ENCODE measurements at places on chromosomes 5 and 9.

- no peak for DNase-seq
Observed at GRCh38 chr9:86665416-86665815, 281.9 kb downstream of the GAS1 start.

GRCh38 chr5:31753700-31754357 is 114.9 kb downstream of the PDZD2 start:
- DNase-seq: no peak

DNA sequence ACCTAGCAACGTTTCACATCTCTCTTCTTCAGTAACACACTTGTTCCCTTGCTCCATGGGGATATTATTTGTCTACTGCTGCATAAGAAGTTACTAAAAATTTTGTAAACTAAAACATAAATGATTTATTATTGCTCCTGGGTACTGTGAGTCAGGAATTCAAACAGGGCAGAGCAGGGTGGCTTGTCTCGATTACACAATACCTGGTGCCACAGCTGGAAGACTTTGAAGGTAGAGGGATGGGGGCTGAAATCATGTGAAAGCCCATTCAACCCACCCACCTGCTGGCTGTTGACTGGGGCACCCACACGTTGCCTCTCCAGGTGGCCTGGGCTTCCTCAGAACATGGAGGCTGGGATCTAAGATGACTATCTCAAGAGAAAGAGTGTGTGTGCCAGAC is 213.2 kb downstream of the ESM1 start:
- DNase-seq: no peak

DNA sequence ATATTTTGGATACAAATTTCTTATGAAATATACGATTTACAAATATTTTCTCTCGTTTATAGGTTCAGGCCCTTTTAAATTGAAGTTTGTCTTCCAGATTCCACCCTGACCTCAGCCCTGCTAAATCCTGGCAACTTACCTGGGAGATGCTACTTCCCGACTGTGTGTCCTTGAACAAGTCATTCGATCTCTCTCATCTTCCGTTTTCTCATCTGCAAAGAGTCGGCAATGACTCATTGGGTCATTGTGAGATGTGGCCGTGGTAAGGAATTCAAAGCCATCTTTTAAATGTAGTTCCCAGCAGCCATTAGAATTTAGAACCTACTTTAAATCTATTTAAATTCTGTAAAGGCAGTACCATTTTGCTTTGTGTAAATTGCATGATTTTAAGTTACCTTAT is 72.5 kb downstream of the LHX2 start:
- no peak for DNase-seq

DNA sequence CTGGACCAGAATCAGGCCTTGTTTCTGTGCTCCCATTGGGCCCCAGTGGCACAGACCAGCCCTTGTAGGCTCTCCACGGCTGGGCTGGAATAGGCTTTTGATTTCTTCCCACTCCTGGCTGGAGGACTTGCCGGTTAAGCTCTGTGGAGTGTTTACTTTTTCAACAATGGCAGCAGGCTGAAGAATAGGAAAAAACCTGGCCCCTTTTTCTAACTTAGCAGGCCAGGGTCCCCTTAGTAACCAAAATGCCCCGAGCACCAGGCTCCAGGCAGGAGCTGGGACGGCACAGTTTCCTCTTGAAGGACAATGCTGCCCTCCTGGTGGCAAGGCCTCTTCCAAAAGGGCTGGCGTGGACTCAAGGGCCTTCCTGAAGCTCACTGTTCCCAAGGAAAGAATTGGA is 230.3 kb downstream of the CRB2 start:
- DNase-seq: no peak

DNA sequence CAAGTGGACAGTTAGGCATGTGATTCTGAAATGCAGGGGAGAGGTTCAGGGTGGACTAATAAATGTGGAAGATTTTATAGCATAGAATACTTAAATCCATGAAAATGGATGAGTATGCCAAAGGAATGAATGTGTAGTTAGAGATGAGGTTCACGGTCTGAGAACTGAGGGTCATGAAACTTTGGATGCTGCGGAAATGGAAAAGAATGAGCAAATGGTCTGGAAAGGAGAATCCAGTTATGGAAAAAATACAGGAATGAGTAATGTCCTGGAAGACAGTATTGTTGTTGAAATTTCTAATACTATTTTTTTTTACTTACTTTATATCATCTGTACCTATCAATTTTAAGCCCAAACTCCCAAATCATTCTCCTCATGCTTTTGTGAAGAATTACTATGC is 2369.4 kb downstream of the MAT2B start:
- DNase-seq: no peak

DNA sequence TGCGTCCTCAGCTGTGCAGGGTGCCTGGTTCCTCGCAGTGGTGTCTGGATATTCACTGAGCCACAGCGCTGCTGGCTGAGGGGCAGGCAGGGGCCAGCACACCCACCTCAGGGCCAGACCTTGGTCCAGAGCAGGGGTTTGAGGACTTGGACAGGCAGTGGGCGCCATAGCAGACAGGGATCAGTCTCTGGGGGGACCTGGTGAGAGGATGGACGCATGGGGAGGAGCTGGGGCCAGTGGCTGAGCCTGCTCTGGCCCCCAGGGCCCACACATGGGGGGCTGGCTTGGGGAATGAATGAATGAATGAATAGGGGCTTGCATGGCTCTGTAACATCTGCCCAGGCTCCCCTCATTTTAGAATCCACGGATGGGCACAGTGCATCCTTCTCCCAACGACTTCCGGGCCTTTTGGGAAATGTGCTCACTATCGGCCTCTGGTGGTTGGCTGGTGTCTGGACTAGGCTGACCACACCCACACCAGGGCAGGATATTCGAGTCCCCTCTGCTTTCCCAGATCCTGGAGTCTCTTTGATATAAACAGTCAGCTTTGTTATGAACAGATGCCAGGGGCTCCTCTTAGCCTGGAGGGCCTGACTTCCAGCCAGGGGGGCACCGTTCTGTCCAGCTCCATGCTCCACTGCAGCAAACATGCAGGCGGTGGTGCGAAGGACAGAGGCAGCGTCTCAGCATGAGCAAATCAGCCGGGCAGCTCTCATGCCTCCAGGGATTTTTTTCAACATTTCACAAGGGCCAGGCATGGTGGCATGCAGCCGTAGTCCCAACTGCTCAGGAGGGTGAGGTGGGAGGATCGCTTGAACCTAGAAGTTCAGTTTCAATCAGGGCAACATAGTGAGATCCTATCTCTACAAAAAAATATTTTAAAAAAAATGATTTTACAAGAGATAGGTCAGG is 62.6 kb downstream of the NEK6 start:
- DNase-seq: peak; percentile 13

DNA sequence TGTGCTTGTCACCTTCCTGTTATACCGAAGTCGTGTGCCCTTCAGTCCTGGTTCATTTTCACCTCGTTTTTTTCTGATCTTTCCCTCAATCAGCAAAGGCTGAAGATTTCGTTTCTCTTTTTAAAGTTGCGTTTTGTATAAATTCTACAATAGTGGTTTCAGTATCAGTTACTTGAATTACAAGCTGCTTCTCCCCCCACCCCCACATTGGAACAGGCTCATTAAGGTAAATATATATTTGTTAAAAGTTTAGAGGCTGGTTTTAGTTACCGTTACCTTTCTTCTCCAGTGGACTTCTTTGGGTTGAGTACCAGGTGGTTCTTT is 881 bp downstream of the SUB1 start:
- no peak for DNase-seq

DNA sequence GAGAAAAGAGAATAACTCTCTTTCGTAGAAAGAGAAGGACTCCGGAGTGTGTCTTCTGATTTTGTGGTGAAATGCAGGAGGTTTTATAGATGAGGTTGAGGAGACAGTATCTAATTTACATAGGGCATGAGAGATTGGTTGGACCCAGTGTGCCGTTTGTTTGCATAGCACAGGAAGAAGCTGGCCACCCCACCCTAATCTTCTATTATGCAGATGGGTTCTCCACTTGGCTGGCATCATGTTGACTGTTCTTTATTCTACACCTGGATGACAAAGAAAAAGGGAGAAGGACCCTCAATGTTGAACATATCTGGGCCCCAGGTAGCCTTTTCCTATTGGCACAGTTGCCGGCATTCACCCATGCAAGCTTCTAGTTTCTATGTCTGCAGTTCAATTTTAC is 23.2 kb upstream of the MINAR2 start:
- DNase-seq: no peak

DNA sequence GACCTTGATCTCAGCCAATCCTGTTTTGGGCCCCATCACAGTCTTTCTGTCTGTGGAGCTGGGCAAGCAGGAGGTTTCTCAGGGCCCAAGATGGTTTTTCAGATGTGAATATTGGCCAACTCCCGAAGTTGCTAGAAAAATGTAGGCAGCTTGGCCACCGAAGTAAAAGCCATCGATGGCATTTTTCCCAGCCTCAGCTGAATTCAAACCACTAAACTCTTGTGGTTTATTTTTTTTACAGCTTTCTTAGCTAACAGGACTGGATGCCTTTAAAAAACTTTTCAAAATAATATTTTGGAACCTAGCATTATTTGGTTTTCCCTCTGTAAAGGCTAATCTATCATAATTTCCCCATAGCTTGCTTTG is 102.5 kb upstream of the ERCC6L2 start:
- no peak for DNase-seq

DNA sequence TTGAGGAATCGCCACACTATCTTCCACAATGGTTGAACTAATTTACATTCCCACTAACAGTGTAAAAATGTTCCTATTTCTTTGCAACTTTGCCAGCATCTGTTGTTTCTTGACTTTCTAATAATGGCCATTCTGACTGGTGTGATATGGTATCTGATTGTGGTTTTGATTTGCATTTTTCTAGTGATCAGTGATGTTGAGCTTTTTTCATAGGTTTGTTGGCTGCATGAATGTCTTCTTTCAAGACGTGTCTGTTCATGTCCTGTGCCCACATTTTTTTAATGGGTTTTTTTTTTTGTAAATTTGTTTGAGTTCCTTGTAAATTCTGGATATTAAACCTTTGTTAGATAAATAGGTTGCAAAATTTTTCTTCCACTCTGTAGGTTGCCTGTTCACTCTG is 615.9 kb downstream of the SEMA5A start:
- DNase-seq: no peak

DNA sequence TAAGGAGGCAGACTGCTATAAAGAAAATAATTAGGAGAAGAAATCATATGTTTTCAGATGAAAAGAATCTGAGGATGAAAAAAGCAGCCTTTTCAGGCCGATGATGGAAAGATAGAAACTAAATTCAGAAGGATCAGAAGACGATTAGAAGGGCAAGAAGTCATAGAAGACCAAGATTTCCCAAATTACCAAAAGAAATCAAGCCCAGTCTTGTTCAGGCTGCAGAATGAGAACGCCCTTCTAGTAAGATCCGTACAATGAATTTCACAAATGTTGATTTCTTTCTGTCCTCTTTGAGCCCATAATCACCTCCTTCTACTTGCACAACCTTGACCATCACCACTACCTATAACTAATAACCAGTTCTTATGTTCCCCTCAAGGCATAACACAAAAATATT is 114.6 kb upstream of the CCDC152 start:
- no peak for DNase-seq

- no peak for DNase-seq
Observed at GRCh38 chr5:94788527-94788926, 170.1 kb downstream of the SLF1 start.

DNA sequence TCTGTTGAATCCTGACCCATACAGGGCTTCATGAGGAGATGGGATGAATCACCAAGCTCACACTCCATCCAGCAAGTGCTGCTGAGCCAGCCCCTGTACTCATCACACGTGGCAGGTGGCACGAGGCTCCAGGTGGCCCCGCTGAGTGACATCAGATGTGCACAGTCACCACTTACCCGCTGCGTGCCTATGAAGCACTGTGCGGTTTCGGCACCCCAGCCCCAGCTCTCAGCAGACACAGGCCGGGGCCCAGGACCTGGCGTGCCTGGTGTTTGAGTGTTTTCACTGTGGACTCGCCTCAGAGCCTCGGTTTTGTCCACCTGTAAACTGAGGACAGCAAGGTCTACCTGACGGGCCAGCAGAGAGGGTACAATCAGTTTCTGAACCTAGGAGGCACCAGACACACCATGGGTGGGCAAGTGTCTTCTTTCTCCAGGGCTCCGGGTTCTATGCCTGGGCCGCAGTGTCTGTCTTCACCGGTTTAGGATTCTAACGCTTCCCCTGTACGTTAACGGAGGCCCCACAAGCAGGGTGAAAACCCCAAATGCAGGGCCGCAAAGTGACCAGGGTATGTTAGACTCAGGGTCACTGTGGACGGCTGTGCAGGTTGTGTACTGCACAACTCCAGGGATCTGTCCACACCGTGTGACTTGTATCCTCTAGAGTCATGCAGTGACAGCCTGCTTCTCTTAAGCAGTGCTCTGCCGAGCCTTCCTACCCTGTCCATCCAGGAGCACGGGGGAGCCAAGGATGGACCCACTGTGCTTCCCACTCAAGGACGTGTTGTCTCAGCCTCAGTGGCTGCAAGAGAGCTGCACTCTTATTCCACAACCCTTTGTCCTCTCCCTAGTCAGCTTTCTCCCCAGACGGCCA is 44.3 kb upstream of the COL5A1 start:
- DNase-seq: no peak

DNA sequence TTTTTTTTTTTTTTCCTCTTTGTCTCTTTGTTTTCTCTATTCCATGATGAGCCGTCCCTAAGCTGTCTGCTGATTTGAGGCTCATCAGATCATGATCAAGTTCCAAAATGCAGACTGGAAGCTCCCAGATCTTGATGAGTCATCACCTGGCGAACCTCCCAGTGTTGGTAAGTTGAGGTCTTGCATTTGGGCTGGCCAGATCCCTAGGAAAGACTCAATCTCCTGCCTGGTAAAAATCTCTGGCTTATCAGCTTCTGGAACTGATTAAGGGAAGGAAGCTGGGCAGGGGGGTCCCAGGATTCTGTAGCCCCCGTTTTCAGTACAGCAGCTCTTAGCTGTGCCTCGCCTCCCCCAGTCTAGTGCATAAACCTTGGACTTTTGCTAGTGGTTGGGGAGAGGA is 69.0 kb downstream of the TSPAN17 start:
- no peak for DNase-seq

DNA sequence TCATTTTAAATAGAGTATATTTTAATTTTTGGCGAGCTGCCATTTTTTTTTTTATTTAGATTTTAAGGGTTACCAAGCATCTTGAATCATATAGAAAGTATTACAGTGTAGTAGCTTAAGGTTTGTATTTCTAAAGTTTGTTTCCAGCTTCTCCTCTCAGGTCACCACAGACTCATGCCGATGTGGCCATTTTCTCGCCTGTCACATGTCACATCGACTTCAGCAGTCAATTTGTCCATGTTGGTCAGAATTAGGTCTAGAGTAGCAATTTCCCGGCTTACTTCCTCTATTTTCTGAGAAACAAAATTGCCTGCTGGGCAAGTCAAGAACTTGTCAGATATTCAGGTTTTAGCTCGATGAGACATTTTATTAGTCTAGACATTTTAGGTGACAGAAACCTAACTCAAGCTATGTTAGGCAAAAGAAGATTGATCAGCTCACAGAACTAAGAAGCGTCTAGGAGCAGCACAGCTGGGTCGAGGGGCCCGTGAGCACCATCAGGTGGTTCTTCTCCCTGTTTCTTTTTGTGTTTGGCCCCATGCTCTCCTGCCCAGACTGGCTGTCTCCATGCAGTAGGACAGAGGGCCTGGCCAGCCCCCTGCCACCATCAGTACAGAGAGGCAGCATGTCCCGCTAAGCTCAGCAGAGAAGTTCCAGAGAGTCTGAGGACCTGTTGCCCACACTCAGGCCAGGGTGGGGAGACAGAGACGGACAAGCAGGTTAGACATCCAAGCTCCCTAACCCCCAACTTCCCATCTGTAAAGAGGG is 48.4 kb upstream of the AFAP1L1 start:
- no peak for DNase-seq
